Stimulated activated CD4-positive, alpha-beta T cell treated with anti-CD3 and anti-CD28 coated beads, TNF-alpha, amount 100 ng/mL, for 48 hours (primary cell): ENCODE measurements at places on chromosomes 1 and 21.

GRCh38 chr1:195529881-195530280 is 1078.4 kb downstream of the KCNT2 start:
- DNase-seq: no peak

DNA sequence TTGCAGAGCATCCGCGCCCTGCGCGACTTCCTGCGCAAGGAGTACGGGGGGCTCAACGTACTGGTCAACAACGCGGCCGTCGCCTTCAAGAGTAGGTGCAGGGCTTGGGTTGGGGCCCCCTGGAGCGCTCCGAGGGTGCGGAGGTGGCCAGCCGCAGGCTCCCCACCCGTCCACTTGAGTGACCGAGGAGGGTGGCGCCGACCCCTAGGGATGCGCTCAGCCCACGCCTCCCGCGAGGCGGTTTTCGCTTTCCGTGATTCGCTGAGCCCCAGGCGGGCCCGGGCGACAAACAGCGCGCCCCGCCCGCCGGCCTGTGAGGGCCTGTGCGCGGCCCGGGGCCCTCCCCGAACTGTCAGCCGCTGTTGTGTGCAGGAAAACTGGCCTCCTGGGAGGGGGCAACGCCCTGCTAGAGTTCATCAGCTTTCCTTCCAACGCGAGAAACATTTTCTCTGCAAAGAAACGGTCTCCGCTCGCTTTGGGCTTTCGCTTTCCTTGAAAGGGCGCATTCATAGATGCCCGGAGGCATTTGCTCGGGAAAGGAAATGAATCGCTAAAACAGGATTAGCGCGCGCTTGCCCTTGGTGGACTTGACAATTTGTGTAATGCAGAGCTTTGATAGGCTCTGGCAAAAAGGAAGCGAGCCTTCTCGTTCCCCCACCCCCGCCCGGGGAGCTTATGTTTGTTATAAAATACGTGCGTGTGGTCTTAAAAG is 668 bp downstream of the CBR3 start:
- no peak for DNase-seq

DNA sequence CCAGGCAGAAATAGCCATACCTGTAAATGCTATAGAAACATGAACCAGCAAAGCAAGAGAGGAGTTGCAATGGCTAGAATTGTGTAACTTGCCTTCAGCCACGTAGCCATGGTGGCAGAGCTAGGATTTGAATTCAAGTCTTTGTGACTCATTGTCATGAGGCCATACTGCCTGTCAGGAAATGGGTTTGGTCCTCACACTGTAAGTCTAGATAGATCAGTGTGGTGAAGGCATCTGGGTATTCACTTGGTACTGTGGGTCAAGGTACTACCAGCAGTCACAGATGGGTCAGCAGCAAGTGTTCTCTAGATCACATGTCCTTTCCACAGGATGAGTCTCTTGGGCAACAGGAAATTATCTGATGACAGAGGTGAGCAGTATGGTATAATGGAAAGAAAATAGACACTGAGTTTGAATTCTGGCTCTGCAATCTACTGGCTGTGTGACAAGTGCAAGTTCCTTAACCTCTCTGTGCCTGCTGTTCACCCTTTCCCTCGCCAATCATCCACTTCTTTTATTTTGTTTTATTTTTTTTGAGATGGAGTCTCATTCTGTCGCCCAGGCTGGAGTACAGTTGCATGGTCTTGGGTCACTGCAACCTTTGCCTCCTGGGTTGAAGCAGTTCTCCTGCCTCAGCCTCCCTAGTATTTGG is 36.9 kb downstream of the FGGY start:
- DNase-seq: no peak

- no peak for DNase-seq
These were observed 90.1 kb downstream of the PPP1R12B start for GRCh38 chr1:202438393-202439174.

DNA sequence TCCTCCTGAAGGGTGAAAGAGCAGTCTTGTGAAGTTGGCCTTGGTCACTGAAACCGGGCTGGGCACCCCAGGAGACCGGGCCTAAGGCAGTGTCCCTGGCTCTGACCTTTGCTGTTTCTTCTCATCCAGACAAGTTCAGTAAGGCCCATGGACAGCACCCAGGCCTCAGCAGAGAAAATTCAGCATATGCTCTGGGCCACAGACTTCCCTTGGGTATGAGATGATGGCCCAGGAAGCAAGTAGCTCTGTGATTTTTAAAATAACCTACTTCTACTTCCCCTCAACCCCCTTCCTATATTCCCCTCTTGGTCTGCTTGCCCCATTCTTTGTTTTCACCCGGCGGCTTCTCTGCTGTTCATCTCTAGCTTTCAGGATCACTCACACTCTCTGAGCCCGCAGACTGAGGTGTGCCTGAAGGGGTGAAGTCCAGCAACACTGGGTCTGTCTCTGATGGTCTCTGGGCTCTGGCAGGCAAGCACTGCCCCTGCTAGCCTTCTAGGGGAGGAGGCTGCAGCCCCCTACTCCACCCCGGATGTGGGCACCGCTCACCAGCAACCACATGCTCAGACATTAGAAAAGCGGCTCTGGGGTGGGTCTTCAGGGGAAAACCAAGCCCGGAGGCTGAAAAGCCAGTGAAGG is 2.9 kb upstream of the GPR25 start:
- DNase-seq: no peak

GRCh38 chr1:228544921-228545591 is 57.9 kb downstream of the RNF187 start:
- DNase-seq: no peak
